ENCODE measurements at places on chromosomes 5 and 9.

- DNase-seq = no peak
Measured at GRCh38 chr5:42555797-42556196, 132.6 kb downstream of the GHR start.

GRCh38 chr5:88929385-88929784 is 46.4 kb upstream of the MEF2C start:
- DNase-seq = no peak

DNA sequence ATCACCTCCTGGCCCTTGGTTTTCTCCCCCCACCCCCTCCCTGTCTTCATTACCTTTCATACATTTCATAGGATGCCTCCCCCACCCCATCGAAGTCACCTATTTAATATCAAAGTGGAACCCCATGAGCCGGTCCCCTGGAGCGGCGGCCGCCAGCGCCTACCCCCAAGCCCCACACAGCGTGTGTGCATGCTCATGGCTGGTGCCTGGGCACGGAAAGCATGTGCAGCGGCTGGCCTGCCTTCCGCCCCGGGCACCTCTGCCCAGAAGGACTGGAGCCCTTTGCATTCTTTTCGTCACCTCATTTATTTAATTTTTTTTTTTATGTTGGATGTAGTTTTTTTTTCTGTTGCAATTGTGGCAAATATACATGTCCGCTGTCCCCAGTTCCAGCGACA is 116.2 kb downstream of the WNK2 start:
- no peak for DNase-seq

- no peak for DNase-seq
Measured at GRCh38 chr5:159405611-159406031, 75.3 kb upstream of the IL12B start.

- DNase-seq = no peak
Measured at GRCh38 chr5:158275511-158275910, 416.6 kb upstream of the CLINT1 start.

GRCh38 chr5:68141494-68141893 is 74.1 kb upstream of the PIK3R1 start:
- DNase-seq = no peak

DNA sequence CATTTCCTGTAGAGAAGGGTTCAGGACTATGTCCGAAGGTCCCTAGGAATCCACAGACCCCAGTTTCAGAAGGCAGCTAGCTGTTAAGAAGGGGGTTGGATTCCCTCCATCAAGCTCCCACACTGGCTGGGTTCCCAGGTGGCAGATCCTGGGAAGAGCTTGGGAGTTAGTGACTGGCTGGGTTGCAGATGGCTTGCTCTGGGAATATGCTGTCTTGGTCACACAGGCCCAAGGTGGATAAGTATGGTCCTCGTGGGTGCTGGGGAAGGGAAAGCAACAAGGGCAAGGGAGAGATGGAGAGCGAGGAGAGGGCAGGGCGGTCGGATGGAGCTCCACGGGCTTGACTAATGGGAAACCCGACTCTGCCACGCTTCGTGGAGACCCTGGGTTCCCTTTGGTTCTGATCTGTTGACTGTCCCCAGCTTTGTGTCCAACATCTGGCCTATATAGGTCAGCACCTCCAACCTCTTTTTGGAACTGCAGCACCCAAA is 17.4 kb downstream of the SH3PXD2B start:
- DNase-seq = no peak

GRCh38 chr5:128574041-128574440 is 36.0 kb upstream of the FBN2 start:
- DNase-seq = peak; percentile 26

- no peak for DNase-seq
Measured at GRCh38 chr5:112830378-112830777, 30.7 kb upstream of the SRP19 start.

- no peak for DNase-seq
Measured at GRCh38 chr9:2026220-2026997, 11.3 kb downstream of the SMARCA2 start.
